IPS-NIHi11 (cell line): ENCODE measurements at places on chromosomes 11 and 22.
A peak's percentile ranks its signal among the peaks of the same experiment; 100 is the strongest.

GRCh38 chr22:31029276-31029675, 51.8 kb upstream of the SMTN start:
- DNase-seq: no peak

- DNase-seq: no peak
These were observed 8.4 kb downstream of the DAGLA start for GRCh38 chr11:61688365-61689163.

- DNase-seq: no peak
These were observed 345.8 kb downstream of the CNTN5 start for GRCh38 chr11:99366546-99366945.

- DNase-seq: no peak
These were observed 59.5 kb downstream of the TTC17 start for GRCh38 chr11:43418197-43418596.

DNA sequence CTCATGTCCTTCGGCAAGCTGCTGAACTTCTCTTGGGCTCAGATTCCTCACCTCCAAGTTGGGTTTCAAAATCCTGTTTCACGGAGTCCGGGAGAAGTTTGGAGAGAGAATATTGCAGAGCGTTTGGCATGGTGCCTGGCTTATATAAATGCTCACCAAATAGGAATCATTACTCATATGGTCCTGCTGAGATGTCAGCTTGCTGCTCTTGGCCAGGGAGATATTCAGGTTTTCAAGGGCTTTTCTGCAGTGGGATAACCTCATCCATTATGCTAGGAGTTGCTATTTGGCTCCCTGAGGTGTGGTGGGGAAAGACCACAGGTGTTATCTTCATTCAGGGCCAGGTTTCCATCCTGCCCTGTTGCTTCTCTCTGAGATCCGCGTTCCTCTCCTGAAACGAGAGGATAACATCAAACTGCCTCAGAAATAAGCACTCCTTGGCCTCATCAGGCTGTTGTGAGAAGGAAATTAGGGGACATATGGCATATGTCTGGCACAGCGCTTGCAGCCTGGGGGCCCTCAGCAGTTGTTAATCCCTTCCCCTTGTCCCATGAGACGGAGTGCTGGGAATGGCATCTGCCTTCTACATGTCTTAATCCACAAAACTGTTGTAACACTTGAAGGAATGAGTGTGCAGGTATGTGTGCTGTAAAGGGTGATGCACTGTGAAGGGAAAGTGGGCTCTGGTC, 29.9 kb upstream of the ACER3 start:
- no peak for DNase-seq

DNA sequence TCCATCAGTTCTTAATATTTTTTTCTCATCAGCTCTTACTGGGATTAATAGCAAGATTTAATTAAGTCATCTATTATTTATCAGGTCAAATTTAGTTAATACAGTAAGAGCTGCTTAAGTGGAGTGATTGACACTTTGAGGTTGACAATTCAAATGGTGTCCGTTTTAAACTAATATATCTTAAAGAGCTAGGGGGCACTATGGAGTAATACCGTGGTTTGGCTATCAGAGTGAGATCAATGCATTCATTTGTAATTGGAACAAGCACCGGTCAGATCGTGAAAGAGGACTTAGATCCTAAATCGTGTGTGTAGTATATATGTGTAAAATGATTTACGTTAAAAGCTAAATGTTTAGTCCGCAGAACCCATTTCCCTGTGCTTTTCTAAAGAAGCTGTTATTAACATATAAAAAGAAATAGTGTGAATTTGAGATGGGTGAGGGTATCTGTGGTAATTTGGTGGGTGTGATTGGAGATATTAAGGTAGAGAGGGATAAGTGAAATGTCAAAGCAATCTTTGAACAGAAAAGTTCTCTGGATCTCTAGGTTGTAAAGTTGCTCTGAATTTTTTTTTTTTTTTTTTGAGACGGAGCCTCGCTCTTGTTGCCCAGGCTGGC, 2.3 kb downstream of the SIK2 start:
- DNase-seq: peak; percentile 43

DNA sequence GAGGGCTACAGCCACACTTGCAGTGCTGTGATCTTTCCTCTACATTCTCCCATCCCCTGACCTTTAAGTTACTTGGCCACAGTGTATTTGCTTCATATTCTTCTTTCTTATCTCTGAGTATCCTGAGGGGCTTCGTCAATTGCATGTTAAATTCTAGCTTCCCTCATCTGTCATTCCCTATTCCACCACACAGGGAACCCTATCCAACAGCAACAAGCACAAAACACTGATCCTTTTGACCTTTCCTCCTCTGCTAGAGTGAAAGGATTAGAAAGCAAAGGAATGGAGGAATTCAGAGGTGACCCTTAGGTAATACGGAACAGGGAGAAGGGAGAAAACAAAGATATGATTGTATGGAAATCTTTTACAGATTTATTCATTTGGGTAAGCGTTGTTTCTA, 1061.7 kb upstream of the TENM4 start:
- DNase-seq: peak; percentile 34

DNA sequence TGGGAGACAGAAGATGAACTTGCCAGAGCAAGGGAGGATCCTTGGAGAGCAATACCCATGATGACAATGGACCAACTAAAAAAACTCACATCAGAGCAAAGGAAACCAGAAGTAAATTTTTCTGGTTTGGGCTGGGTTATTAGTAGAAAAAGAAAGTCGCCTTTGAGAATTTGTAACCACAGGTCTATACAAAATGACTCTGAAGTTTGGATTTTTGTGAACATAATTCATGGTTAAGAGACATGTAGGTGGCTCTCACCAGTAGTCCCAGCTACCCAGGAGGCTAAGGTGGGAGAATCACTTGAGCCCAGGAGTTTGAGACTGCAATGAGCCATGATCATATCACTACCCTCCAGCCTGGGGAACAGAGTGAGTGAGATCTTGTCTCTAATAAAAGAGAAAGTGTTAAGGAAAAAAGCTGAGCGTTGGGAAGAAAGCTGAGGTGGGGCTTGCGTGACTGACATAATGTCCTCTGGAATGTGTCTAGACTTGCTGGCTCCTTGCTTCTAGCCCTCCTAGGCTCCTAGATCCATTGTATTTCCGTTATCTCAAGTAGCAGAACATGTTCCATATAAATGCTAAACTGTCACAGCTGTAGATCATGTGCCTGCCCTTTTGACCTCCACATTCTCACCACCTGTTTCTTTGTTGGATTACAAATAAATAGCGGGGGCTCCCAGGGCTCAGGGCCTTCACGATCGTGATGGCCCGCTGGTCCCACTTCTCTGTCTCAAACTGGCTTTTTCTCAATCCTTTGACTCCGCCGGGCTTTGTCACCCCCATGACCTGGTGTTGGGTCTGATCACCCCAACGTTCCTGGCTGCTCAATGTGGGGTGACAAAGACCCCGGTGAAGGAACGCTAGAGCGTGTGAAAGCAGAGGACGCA, 56.2 kb upstream of the SC5D start:
- peak; percentile 79 for DNase-seq

DNA sequence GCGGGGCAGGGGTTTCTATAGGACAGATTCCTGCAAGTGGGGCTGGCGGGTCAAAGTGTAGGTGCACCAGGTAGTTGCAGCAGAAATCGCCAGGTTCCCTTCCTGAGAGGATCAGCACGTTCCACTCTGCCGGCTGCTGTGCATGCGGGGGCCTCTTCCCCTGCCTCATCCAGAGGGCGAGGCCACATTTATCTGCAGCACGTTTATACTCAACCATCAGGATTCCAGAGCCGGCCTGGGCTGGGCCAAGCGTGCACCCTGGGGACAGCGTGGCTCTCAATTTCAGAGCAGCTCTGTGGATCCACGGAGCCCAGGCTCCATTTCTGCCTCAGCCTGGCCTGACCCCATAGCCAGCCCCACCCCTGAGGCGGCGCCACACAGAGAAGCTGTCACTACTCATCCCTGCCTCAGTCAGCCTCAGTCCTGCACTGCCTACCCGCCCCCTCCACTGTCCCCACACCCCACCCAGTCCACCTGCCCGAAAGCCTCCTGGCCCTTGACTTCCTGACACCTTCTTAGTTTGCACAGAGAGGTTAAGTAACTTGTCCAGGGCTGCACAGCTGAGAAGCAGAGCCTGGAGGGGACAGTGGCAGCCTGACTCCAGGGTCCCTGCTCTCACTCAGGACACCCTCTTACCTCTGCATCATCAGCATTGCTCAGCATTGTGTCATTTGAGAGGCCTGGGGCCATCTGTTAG, 45.9 kb upstream of the RTL6 start:
- DNase-seq: peak; percentile 21

DNA sequence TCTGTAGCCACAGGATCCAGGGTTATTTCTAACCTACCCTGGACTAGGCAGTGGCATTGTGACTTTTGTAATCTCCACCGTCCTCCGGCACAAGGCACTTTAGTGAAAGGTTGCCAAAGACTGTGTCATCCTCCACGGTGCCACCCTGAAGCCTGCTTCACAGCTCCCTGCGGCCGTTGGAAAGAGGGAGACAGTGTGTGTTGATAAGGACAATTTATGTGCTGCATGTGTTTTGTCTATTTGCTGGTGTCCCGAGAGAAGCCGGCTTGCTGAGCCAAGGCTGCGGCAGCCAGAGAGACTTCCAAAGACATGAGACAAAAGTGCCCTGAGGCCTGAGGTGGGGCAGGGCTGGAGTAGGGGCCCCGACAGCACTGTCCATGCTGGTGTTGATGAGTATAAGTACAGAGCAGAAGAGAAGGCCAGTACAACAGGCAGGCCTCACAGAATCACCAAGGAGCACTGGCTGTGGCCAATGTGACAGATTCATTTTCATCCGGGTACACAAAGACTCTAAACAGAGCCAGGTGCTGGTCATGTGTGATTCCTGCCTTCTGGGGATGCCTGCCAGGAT, 40.9 kb downstream of the GALNT18 start:
- no peak for DNase-seq

GRCh38 chr22:17112491-17113042, 8.6 kb downstream of the TMEM121B start:
- no peak for DNase-seq

DNA sequence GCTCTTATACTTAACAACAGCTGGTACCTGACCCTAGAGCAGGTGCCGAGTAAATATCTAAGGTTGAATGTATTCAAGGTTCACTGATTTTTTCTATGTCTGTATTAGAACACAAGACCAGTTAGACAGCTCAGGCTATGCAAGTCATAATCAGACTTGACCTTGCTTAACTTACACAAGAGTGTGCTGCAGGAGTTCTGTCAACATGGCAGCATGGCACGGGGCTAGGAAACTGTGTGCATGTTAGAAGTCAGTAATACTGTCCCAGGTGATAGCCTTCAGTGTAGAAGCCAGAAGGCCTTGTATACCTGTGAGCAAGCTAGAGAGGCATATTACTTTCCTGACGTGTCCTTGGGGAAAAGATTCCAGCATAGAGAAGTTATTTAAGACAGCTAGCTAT, 253.1 kb downstream of the FAT3 start:
- DNase-seq: no peak

DNA sequence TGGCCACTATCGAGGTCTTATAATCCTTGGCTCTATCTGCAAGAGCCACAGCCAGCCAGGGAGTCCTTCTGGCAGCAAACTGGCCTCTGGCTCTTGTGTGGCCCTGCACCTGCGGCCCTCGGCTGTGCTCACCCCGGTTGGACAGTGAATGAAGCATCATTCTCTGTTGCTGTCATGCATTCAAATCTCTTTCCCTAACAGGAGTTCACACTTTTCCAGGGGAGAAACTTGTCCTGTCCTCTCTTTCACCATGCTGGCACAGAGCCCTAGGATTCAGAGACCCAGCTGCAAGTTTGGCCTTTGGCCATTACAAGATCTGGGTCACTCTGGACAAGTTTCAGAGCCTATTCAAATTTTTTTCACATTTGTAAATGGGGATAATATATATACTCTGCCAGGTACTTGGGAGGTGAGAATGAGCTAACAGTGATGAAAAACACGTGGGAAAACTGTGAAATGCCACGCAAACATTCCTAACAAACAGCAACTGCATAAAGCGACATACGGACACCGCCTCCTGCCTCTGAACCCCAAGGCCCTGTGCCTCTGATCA, 34.2 kb downstream of the TMEM184B start:
- no peak for DNase-seq

- no peak for DNase-seq
These were observed 65.0 kb downstream of the BUD13 start for GRCh38 chr11:116707746-116708145.

DNA sequence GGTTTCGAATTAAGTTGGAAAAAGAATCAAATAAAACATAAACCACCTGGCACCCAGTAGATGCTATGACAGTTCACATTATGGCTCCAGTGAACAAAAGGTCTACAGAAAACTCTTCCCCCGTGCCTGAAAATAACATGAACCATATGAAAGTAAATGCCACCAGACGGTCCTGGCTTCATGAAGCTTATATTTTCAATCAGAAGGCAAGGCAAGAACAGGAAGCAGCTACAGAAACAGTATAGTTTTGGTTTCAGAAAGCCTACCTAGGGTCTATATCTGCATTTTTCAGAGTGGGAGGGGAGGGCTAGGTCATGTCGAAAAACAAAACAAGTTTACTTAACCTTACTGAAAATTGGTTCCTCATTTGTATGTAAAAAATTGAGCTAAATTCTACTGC, 9.8 kb downstream of the RAB30 start:
- DNase-seq: no peak

DNA sequence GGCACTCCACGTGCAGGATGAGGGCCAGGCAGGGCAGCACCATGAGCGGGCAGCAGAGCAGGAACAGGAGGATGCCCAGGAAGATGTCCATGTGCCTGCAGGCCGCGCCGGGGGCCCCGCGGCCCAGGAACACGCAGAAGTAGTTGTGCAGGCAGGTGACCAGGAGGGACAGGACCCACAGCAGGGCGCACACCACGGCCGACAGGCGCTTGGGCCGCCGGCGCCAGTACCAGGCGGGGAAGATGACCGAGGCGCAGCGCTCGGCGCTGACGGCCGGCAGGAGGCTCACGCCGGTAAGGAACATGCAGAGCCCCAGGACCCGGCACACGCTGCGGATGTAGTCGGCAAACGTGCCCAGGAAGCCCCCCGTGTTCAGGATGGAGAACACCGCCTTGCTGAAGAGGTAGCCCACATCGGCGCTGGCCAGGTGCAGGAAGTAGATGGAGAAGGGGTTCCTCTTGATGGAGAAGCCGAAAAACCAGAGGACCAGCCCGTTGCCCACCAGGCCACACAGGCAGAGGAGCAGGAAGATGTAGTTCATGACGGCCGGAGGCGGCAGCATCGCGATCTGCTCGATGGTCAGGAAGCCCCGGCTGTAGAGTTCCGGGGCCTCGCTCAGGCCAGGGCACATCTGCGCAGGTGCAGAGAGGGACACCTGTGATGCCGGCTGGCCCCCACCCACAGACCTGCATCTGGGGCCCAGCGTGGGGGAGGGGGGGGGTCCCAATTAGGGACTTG, 7.2 kb downstream of the MRGPRF start:
- no peak for DNase-seq

GRCh38 chr22:46884365-46884764, 121.9 kb downstream of the TBC1D22A start:
- no peak for DNase-seq

- peak; percentile 96 for DNase-seq
These were observed 31.2 kb downstream of the PDE2A start for GRCh38 chr11:72642884-72643522.
